ENCODE measurements at places on chromosomes 12 and 14.

DNA sequence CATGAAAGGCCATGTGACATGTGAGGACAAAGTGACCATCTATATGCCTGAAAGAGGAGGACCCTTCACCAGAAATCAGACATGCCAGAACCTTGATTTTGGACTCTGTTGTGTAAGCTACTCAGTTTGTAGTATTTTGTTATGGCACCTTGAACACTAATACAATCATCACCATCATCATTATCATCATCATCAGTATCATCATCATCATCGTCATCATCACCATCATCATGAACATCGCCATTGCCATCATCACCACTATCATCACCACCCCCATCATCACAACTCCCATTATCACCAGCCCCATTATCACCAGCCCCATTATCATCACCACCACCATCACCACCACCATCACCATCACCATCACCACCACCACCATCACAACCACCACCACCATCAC lies 15.9 kb downstream of the ISCU start:
- DNase-seq: no peak

DNA sequence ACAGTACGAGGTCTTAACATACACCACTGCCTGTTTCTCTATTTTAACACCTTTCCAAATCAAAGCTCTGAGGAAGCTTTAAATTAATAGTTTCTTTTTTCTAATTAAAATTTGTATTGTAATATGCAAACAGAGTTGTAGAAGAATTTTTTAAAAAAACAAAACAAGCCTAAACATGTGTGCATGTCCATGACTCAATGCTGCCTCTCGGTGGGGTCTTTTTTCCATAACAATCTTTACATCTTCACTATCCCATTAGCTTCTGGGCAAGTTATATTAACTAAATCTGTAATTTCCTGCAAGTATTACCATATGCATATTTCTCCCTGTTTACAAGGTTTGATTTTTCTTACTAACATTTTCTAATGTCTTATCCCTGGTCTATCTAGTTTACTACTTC lies 143.9 kb upstream of the NAV3 start:
- no peak for DNase-seq

DNA sequence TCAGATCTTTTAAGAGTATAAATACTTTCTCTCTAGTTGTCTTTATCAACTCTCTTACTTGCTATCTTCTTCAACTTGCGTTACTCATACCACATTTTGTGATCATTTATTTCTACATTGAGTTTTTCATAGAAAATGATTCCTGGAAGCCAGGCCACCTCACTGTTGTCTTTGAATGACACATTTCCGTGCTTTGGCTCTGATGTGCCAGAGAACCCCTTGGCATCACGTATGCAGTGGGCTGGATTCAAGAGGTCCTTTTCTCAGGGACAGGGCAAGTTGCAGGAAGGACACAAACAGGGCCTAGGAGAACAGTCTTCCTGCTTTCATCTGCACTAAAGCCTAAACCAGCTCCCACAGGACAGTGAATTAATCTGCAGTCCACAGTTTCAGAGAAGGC lies 70.3 kb upstream of the PYGL start:
- DNase-seq: no peak

DNA sequence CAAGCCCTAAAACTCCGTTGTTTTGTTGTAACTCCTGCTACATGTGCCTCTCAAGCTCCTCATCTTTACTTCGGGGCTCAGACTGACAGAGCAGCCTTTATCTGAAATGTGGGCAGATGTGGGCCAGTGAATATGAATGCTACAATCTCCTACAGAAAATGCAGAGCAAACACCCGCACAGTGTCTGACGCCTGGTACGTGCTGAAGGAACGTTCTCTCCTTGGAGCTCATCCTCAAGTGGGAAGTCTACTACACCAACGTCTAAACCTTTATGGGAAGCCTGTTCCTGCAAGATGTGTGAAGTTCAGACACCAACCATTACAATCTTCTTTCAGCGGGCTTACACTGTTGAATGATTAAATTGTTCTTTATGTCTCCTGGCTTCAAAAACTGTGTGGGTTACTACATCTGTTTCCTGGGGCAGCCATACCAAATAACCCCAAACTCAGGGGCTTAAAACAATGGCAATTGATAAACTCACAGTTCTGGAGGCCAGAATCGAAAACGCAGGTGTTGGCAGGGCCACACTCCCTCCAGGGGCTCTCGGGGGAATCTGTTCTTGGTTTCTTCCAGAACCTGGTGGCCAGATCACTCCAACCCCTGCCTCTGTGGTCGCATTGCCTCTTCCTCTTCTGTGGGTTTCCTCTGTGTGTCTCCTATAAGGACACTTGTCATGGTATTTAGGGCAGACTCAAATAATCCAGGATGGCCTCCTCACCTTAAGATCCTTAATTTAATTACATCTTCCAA lies 179.7 kb upstream of the PLXNC1 start:
- no peak for DNase-seq

DNA sequence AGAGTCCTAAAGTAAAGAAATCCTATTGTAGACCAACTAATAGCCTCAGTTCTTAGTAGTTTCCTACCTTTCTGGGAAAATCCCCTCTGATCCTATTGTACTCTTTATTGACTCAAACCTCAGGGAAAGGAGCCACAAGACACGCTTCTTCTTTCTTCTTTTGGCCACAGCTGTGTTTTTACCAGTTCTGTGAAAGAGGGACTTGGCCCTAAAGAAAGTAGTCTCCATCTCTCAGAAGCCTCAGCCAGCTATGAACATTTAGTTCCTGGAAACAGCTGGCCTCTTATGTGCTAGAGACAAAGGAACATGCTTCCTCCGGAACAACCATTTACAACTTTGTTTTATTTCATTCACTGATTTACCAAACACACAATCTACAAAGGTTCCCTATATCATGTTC lies 66.1 kb upstream of the ARID2 start:
- DNase-seq: no peak

DNA sequence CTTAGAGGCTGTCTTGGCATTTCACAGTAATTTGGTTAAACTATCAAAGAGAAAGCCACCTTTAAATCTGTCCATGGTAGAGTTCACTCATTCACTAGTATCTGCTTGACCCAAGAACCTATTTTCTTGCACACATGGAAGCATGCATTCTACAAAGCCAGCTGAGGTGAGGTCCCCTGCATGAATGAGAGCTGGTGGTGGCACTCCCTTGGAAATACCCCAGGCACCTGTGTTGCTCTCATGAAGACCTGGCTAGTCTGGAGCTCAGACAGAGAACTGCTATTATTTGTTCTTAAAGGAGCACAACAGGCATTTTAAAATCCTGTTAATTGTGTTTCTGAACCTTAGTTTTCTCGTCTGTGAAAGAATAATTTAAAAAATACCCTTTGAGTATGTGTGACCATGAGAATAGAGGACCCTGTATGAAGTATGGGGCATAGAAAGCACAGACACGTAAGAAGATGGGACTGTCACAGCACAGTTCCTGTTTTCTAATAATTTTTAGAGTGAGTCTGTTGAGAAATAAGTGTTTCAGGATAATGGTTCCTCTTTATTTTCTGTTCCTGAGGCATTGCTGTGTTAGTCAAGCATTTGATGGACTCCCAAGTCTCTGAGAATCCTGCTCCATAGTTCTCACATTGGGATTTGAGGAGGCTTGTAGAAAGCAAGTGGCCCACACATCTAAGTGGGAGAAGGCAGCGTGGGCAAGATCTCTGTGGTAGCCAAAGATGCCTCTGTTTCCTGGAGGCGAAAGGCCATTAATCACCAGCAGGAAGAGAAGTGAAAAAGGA lies 10.9 kb downstream of the RGS6 start:
- DNase-seq: no peak

GRCh38 chr12:103998976-103999375 lies 33.3 kb downstream of the TDG start:
- DNase-seq: no peak

DNA sequence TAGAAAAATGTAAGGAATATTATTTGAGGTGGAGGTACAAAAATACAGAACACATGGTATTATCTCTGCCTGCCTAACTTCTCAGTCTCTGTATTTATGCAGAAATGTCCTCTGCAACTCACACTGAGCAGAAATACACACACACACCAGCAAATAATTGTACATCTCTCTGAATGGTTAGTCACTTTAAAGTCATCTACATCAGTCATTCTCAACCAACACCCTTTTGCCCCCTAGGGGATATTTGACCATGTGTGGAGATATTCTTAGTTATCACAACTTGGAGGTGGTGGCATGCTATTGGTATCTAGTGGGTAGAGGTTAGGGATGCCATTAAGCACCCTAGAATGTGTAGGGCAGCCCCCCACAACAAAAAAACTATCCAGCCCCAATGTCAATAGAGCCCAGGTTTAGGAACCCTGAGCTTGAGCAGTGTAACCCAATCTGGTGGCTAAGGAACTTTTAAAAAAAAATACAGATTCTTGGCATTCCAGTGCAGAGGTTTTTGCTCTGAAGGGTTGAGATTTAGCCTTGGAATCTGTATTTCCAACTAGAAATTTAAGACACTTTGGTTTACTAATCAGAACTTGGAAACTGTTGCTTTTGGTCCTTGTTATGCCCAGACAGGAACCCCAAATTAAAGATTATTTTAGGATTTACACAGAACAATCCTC lies 183.8 kb downstream of the TBX5 start:
- no peak for DNase-seq

- DNase-seq: no peak
Observed at GRCh38 chr12:53862206-53862605, 76.4 kb upstream of the HOXC13 start.

- DNase-seq: no peak
Observed at GRCh38 chr14:51188566-51189185, 51.4 kb upstream of the TMX1 start.

DNA sequence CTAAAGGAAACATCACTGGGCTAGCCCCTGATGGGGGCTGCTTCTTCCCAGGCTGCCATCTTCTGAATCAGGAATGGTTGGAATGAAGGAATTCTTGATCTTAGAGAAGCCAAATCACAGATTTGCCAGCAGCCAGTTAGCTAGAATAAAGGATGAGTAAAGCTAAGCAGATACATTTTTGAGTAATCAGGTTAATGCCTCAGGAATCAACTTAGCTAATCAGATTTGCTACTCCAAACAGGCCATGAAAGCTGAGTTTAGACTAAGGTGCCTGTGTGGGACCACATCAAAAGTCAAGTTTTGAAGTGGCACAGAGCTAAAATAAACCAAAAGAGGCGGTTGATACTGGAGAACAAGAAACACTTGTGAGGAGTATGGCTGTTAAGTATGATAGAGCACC lies 28.8 kb upstream of the LMO3 start:
- no peak for DNase-seq

DNA sequence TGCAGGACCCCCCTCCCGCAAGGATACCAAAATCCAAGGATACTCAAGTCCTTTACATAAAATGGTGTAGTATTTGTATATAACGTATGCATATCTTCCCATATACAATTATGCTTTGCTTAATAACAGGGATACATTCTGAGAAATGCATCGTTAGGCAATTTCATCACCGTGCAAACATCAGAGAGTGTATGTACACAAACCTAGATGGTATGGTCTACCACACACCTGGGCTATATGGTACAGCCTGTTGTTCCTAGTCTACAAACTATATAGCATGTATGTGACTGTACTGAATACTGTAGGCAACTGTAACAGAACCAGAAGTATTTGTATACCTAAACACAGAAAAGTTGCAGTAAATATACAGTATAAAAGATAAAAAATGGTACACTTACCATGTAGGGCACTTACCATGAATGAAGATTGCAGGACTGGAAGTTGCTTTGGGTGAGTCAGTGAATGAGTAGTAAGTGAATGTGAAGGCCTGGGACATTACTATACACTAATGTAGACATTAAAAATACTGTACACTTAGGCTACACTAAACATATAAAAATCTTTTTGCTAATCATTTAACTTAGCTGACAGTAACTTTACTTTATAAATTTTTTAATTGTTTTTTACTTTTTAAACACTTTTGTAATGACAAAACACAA lies 141.1 kb downstream of the SLC41A2 start:
- DNase-seq: no peak

DNA sequence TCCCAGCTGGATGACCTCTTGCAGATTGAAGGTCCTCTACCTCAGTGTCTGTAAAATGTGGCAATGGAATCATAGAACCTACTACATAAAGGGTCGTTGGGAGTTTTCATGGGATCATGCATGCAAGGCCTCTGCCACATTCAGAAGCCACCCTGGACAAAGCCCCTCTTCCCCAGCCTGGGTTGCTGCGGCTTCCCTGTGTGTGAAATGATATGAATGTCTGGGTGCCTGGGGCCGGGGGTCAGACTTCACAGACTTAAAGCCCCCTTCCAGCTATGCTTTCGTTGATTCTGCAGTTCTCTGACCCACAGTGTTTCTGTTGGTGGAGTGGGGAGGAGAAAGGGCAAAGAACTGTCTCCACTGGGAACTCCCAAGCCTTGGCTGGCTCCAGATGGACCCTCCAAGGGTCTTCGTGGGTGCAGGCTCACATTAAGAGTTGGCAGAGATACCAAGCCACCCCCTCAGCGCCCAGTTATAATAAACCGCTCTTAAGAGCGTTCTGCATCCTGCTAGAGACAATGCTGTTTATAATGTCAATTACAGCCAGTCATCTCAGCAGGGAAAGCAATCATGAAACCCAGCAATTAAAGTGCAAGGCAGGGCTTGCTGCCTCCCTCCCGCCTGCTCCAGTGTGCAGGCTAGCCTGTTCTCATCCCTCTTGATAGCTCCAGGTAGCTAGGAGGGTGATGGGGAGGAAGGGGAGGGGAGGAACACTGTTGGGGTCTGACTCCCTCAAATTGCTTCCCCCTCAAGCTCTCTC lies 210.9 kb upstream of the FKBP4 start:
- no peak for DNase-seq

- no peak for DNase-seq
Observed at GRCh38 chr14:63840981-63841380, 11.8 kb upstream of the SYNE2 start.

DNA sequence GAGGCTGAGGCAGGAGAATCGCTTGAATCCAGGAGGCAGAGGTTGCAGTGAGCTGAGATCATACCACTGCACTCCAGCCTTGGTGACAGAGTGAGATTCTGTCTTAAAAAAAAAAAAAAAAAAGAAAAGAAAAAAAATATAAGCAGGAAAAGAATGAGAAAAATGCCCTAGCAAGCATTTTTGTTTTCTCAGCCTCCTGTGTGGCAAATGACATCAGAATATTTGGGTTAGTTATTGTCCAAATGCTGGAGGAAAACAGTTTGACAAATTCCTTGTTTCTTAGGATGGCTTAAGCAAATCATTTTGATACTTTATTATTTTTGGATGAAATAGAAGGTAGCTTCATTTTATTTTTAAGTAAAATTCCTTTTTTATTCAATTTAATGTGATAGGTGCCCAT lies 7.5 kb upstream of the PTPRR start:
- DNase-seq: no peak

GRCh38 chr14:47261350-47261749 lies 414.1 kb downstream of the MDGA2 start:
- DNase-seq: no peak

DNA sequence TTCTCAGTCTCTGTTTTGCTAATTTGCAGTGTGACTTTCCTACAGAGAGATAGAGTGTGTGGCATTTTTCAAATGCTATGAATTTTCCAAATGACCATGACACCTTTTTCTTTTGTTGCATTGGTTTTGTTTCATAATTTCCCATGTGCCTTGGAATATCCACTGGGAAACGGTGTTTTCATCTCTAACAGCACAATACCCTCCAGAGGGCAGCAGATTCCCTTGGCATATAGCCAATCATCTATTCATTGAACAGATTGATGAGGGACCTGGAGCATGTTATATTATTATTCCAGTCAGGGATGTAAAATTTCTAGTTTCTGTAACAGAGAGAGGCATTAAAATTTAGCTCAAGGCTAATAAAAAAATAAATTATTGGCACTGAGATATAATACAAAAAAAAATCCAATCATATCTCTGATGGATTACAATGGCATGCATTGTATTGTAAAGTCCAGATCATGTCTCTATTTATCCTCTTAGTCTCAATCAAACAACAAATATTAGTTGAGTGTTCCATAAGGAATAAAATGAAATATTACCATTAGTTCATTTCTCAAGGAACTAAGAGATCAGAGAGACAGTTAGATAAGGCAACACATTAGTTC lies 29.6 kb upstream of the NTN4 start:
- no peak for DNase-seq

Measured in GM20000 (cell line).